ENCODE measurements at places on chromosomes 2 and 18.

DNA sequence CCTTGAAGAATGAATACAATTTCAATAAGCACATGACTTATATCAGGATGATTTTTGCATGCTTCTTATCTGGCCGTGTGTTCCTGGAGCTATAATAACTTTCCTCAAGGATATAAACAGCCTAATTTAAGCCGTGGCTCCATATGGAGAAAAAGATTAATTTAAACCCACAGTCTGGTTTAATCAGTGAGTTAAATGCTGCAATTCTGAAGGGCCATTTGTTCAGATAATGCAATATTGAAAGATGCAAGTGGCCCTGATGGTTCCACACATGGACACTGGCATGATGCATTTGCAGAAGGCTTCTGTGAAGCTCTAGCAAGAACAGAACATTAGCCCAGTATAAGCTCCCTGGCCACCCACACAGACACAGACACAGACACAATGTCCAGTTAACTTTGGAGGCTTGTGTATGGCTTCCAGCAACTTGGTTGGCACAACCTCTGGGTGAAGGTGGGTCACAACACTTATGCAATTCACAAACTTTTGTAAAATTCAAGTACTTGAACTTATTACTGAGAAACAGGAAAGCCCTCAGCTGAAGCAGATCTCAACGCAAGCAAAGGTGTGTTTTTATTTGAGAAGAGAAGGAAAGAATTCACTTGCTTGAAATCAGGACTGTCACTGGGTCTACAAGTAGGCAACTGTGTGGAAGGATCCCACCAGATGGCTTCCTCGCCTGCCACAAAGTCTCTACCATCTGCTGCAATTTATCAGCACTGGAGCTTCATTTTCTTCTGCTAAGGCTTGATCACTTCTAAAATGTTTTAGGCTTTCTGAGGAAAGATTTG lies 63.3 kb downstream of the MDH1 start:
- DNase-seq = no peak

DNA sequence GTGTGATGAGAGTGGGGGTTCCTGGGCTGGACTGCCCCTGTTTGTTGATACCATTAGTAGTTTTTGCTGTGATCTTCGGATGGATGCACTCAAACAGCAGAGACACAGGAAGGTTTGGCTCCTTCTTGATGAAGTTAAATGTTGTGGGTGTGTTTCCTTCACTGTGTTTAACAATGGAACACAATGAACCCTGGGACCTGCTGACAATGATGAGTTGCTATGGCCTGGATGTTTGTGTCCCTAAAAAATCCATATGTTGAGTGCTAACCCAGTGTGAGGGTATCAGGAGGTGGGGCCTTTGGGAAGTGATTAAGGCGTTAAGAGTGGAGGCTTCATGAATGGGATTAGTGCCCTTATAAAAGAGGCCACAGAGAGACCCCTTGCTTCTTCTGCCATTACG lies 237.4 kb upstream of the HS6ST1 start:
- DNase-seq = no peak

- no peak for DNase-seq
These were observed 402.0 kb upstream of the LRRTM1 start for GRCh38 chr2:80706541-80706940.

GRCh38 chr2:85063981-85064599 lies 69.1 kb upstream of the TCF7L1 start:
- DNase-seq = no peak

DNA sequence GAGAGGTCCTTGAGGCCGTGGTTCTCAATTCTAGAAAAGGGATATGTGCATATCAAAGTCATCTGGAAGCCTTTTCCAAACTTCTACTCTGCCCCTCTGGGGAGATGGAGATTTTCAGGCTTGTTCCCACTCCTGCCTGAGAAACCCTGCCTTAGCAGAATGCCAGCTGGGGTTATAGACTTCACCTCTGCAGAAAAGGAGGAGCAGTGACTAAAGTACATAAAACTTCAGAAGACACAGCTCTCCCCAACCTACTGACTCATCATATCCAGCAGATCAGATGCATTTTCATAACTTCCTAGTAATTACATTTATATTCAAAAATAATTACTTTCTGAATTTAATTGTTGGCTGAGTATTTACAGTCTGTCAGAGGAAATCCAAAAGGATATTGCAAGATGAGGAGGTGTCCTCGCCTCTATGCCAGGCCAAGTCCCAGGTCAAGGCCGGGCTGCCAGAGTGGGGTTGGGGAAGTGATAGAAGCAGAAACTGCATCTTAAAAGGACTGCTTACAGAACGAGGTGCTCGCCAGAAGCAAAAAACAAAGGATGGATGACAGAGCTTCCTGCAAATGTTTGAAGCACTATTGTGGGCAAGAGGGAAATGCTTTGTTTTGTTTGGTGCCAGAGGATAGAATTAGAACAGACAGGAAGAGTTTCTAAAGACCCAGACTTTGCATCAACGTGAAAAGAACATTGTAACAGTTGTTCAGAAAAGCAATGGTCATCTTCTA lies 75.6 kb upstream of the APCDD1 start:
- no peak for DNase-seq

GRCh38 chr2:15973481-15974401 lies 33.4 kb downstream of the MYCN start:
- no peak for DNase-seq

- no peak for DNase-seq
These were observed 245.4 kb downstream of the NAPG start for GRCh38 chr18:10771053-10771709.

GRCh38 chr2:102662833-102663232 lies 43.5 kb downstream of the SLC9A2 start:
- no peak for DNase-seq

DNA sequence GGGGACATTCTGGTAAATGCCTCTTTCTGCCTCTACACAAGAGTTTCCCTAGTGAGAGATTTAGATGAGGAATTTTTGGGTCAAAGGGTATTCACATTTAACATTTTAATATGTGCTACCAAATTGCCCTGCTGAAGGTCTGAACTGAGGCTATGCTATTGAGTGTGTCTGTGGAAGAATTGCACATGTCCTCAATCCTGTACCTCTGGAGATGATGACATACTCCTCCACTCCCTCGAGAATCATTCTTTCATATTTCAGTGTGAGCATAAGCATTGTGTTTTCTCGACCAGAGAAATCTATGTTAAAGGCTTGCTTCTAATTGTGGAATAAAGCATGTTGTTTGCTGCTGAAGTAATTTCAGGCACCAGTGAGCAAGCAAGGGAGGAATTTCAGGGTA lies 110.5 kb downstream of the TSN start:
- DNase-seq = no peak

DNA sequence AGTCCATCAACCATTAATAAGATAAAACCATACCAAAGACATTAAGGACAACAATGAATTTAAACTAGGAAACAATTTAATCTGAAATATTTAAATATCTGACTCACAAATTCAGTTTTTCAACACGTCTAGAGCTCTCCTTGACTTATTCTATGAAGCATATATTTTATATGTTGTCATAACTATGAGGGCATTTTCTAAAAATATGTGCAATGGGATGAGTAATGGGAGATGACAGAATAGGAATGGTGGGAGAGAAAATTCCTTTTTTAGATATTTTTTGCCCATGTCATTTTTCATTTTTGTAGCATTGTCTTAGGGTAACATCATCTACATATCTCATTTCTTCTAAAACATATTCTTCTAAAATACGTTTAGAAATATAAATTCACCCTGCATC lies 79.2 kb upstream of the CDH2 start:
- no peak for DNase-seq

- no peak for DNase-seq
These were observed 66.5 kb upstream of the CABLES1 start for GRCh38 chr18:23068570-23069310.

DNA sequence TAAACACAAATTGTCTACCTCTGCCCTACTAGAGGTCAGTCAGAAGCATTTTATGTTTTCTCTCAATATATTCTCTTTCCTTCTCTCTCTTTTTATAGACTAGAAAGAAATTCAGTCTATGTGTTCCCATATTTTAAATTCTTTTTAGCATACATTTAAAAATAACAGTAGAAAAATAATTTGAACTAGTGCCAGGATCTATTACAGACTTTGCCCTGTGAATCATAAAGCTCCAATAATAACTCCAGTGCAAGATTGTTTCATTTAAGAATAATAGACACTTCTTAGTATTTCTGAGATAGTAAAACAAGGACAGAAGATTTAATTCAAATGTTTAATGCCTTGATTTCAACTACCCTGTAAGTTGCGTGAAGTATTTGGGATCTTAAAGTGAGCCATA lies 60.1 kb downstream of the ITGB6 start:
- DNase-seq = no peak

- no peak for DNase-seq
These were observed 180.4 kb downstream of the CYRIA start for GRCh38 chr2:16485251-16485650.

DNA sequence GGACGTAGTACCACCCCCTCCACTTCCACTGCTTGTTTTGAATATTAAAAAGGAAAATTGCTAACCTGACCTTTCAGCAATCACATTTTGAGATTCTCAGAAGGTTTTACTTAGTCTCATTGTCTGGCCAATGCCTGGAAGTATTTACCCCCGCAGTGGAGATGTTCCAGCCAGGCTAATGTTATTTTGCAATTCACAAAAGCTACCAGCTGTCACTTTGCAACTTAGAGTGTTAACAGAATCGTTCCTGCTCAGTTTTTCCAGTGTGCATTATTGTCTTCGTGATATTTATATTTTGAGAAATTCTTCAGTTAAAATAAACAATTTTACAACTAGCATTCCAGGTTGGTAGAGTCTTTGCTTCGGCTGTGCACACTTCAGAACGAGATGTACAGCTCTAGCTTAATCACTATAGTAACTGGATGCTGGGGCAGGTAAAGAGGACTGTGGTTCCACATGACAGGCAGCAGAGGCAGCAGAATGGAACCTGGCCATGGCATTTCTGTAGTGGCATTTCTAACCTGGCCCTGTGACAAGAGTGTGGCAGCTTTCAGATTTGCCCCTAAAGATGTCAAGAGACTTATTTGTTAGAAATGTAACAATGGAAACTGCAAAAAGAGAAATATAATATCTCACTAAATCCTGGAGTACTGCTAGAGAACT lies 85.1 kb downstream of the DTNA start:
- no peak for DNase-seq

GRCh38 chr2:127695491-127696472 lies 5.5 kb upstream of the SFT2D3 start:
- peak; percentile 58 for DNase-seq

DNA sequence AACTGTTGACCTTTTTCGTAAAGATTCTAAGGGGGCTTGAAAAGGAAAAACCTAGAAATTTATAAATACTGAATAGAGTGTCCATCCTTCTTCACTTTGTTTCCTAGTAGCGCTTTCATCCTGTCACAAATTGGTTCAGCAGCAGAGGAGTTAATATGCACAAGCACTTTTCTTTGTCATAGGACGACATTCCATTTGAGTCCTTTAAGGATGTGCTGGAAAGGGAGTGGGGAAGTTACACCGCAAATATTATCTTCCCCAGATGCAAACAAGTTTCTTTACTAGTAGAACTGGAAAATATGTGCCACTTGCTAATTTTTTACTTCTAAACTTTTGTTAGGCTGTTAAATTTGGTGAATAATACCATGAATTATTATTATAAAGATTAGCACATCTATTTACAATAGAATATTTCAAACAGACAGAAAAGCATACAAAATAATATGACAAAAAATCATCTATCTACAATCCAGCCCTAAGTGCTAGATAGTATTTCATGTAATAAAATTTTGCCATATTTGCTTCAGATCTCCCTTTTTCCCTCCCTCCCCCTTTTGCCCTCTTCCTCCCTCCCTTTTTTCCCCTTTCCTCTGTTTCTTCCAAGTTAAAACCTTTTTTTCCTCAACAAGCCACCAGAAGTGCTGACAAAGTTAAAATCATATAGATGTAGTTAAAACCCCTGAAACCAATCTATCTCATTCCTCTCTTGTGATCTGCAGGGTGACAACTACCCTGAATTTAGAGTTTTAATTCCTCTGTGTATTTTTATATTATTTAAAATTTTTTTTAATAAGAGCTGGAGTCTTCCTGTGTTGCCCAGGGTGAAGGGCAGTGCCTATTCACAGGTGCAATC lies 50.5 kb upstream of the MAP4K3 start:
- DNase-seq = no peak

- DNase-seq = no peak
These were observed 11.0 kb downstream of the CPSF3 start for GRCh38 chr2:9434489-9434888.

DNA sequence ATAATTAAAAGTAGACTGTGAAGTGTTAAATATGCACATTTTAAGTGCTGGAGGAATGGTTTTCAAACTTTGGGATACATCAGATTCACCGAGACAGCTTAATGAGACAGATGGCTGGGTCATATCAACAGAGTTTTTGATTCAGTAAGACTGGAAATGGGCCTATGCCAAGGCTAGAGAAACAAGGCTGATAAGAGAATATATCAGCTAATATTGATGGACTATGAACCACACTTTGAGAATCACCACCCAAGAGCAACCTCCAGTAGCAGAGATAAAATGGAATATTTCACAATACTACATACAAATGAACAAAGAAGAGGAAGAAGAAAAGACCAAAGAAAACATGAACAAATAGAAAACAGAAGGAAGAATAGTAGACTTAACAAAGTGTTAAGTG lies 450.2 kb upstream of the KLHL29 start:
- DNase-seq = no peak

GRCh38 chr2:31442376-31442775 lies 27.8 kb upstream of the XDH start:
- no peak for DNase-seq

DNA sequence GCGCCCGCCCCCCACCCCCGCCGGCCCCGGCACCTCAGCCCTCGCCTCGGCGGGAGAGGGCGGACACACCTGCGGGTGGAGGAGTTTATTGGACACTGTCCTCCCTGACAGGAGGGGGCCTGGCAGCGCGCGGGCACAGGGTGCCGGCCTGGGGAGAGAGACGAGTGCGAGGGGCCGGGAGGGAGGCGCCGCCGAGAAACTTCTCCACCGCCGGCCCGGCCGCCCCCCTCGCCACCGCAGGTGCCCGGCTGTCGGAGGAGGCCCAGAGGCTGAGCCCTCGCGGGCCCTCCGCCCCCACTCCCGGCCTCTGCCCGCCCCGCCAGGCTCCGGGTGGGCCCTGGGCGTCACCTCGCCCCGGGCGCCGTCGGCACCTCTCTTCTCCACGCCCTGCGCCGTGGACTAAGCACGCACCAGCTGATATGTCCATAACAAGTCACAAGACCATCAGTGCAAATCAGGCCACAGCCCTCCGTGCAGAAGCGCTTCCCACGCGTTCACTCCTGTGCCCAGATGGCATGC lies 311.3 kb downstream of the CELF4 start:
- DNase-seq = no peak

GRCh38 chr2:241865957-241866789 lies 3.4 kb upstream of the RTP5 start:
- no peak for DNase-seq

DNA sequence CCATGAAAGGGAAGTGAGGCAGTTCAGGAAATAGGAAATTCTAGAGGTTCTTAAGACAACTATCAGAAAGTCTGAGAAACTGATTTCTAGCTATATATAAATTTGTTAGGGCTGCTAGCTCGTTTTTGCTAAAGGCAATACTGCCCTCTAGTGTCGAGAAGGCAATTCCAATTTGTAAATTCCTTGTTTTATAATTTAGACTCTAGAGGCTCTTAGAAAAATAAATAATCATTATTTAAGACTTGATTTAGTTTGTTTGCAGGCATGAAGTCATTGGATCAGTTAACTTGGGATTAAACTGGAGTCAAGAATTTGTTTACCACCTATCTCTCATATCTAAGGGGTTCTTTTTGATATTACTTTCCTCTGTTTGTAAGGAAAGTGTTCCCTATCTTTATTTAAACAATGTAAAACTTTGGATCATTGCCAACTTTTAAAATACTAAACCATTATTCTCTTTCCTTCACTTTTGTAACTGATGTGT lies 66.2 kb downstream of the ACVR2A start:
- DNase-seq = no peak

- no peak for DNase-seq
These were observed 5.2 kb downstream of the TTC39C start for GRCh38 chr18:24019641-24020331.
